ENCODE measurements at places on chromosomes 6 and 20.

DNA sequence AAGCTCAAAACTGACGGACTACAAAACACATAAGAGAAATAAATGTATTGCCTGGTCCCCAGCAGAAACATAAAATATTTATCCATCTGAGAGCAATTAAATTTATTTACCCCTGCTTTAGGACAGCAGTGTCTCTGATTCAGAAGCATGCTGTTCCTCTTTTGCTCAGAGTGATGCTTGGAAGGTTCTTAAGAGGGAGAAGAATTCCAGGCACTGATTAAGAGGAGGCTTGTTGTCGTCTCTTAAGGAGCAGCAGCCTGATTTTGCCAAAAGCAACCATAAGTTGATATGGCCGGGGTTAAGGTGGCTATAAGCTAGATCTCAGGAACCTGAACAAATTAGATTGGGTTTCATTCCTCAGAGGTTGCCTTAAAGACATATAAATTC lies 25.8 kb downstream of the CAP2 start:
- DNase-seq, result no peak

- no peak for DNase-seq
Observed at GRCh38 chr20:22924046-22924737, 110.9 kb upstream of the SSTR4 start.

DNA sequence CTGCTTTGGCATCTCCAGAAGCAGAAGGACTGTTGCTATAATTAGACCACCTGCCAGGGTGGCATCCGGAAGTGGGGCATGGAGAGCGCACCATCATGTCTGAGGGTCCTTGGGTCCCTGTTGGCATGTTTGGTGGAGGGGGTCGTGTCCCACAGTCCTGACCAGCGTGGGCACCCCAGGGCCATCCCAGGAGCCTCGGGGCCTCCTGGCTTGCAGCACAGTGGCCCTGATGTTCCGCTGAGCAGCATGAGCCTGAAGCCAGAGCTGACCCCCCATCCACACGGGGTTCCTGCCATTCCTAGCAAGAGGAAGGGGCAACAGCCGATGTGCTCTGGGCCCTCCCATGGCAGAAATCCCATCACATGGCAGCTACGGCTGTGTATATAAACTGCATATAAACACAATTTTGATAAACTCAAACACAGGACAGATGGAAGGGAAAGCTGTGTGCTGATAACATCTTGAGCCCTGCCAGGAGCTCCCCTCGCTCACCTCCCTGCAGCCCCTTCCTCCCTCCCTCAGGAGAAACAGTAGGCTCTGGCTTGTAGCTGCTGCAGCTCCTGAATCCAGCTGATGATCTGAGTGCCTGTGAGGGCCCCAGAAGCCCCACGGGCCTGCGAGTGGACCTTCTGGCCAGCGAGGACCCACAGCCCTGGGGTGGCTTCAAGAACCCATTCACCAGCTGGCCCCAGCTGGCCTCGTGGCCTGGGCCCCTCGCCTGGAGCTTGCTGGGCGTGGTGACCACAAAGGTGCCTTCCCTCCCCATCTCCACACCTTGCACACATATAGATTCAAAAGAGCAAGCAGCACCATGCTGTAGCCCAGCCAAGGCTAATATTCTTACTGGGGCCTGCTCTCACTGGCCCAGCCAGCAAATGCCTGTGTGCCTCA lies 321.6 kb downstream of the CDH4 start:
- no peak for DNase-seq

DNA sequence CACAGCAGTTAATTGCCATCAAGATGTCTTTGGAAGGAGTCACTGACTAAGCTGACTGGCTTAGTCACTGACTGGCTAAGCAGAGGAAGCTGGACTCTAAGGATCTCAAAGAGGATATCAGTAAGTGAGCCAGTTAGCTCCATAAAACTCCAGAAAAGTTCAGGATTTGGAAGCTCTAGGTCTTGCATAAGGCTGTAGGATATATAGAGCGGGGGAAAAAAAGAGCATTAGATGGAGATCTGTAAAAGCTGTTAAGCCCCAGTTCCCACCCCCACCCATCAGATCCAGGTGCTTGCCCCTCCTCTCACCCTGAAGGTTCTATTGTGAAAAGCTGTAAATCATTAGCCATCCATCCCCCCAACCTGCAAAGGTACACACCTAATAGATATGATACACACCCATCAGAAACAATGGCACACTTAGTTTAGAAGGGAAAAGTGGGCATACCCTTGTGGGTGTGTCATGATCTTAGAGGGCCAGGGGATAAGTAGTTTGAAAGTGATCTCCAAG lies 32.2 kb downstream of the CARMIL1 start:
- DNase-seq, result peak; percentile 36

- no peak for DNase-seq
Observed at GRCh38 chr6:98514073-98514720, 320.2 kb upstream of the POU3F2 start.

DNA sequence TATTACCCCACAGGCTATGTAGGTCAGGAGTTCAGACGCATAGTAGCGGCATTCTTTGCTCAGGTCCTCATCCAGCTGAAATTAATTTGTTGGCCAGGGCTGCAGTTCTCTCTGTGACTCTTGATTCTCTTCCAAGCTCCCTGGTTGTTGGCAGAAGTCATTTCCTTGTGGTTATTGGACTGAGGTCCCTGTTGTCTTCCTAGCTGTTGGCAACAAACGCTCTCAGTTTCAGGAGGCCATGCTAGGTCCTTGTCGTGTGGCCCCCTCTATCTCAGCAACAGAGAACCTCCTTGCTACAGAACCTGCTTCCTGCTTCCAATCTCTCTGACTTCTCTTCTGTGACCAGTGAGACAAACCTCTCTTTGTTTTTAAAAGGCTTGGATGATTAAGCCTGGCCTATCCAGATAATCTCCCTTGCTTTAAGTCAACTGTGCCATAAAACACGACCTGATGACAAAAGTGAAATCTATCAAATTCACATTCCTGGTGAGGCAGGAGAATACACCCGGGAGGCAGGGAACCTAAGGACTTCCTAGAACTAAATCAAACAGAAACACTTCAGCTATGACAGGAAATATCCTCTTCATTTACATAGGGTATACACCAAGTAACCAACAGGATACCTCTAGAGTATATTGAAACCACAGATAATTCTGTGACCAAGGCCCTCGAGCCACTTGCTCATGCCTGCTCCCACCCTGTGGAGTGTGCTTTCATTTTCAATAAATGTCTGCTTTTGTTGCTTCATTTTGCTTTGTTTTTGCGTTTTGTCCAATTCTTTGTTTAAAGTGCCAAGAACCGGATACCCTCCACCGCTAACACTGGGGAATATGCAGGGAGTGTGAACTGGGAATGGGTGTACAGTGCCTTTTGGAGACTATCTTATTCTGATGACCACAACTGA lies 196.0 kb downstream of the BTBD3 start:
- no peak for DNase-seq

GRCh38 chr6:120558294-120558693 lies 776.0 kb downstream of the TBC1D32 start:
- no peak for DNase-seq

GRCh38 chr6:96872976-96873375 lies 24.7 kb downstream of the NDUFAF4 start:
- DNase-seq, result no peak
